ENCODE measurements at places on chromosomes 3 and 15.

DNA sequence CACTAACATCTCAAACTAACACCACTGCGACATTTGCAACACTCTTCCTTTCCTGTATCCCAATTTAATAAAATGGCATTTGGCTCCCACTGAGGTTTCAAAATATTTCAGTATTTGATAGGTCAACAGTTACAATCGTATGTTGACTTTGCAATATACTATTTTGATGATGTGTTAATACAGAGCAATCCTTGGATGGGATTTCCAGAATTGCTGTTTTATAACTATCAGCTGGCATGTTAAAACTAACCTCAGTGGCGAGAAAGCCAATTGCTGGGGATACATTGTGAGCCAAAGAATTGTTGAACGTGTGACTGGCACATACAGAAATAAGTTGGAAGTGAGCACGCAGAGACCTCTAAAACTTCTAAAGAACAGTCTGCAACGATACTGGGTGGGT, 226.1 kb upstream of the LYSMD4 start:
- DNase-seq = no peak

DNA sequence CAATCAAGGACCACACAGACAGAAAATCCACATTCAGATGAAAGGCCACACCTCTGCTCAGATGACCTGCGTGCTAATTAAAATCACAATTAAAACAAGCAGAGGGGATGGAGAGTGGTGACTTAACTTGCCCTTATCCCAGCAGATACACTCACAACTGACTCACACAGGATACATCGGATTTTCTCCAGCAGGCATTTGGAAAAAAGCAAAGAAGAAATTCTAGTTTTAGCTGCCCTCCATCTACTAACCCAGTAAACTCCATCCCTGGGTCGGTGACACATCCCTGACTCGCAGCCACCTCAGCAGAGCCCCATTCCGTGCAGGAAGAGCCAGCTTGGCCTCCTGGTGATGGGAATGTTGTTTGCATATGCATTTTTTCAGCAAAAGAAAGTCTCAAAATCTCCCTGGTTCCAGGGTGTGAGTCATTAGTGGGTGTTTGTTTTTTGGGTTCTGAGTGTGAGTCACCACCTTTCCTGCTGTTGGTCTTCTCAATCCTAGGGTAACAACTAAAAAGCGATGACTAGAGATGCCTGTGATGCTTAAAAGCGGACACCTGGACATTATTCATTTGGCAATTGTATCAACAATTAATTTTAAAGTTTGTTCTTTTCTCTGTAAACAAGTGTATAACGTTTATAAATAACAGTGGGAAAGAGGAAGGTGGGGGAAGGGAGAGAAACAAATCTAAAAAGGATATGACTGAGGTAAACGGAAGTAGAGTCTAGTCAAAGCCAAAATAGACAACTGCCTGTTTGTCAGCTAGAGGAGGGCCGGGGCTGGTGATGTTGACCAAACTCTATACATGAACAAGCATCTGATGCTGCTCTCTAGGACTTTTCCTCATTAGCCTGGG, 49.8 kb upstream of the SLC4A7 start:
- no peak for DNase-seq

DNA sequence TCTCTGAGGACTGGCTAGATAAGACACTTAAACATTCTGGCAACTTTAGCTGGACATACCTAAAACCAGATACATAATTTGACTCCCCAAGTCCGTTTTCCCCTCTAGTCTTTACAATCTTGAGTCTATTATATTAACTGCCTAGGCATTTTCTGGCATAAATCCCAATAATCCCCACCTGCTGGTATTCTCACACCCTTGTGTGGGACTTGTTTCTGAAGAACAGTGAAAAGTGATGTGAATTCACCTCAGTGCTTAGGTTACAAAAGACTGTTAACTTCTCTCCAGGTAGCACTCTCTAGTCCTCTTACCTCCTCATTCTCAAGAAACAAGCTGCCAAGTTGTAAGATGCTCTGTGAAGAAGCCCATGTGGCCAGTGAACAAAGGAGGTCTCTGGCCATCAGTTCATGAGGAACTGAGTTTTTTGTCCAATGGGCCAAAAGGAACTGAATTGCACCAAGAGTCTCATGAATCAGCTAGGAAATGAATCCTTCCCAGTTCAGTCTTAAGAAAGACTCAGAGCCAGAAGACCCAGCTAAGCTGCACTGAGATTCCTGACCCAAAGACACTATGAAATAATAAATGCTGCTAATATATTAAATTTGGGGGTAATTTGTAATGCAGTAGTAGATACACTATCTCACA, 4.1 kb downstream of the OSBPL11 start:
- DNase-seq = no peak

- no peak for DNase-seq
Observed at GRCh38 chr15:64284042-64284441, 71.9 kb downstream of the CSNK1G1 start.

DNA sequence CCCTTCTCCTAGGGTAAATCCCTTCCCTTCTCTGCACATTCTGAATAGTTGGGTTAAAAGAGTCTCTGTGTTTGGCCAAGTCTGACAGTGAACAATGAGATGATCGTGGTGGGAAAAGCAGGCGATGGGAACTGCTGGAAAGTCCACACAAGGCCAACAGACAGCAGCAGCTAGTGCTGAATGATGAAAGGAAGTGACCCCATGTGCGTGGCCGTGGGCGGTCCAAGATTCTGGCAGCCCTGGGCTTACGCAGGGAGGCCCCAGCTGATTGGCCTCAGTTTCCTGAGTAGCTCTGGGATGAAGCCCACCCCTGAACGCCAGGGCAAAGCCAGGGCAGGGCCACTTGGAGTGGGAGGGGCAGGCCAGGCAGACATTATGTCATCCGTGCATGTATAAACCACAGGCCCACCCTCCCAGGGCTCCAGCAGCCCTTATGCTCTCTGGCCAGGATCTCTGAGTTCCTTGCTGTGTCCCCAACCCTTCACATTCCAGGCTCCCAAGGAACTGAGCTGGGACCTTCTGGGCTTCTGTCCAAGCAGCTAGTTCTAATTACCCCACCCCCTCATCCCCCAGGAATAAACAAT, 57.8 kb downstream of the CDC25A start:
- no peak for DNase-seq

DNA sequence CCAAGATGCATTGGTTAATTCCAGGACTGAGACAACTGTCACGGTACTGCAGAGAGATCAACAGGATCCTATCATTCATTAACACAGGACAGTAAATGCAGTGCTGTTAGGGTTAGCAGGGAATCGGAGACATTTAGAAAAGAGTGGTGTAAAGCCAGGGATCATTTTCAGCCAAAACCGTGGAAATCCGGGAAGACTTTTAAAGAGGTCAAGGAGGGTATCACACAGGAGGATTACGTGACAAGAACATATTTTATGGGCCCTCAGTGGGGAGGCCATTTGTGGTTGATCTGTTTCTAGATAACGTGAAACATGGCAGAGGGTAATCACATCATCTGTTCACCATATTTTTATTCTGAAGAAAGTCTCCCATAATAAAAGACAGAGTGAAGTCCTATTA, 216.1 kb downstream of the PTPRG start:
- DNase-seq = no peak

DNA sequence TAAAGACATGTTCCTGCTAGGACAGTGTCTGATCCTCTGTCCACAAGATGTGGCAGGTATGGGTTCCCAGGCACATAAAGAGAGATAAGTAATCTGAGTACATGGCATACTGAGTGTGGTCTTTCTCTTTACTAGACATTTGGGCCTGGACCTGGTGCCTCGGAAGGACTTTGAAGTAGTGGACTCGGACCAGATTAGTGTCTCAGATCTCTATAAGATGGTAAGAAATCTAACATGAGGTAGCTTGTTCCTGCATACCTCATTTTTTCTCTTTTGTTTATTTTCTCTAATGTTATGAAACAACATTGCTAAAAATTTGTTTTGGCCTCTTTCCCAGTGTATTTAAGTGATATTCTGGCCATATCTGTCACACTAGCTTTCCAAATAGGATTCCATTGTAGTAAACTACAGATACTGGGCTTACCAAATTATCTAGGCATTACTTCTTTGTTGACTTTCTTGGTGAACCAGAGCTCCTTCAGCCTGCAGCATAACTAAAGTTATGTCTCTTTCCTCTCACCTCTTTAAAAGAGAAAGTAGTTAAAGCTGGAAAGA, 309.8 kb upstream of the MANF start:
- no peak for DNase-seq

All from stimulated activated CD4-positive, alpha-beta T cell treated with anti-CD3 and anti-CD28 coated beads, Interleukin-4, amount 100 ng/mL, for 4 hours (primary cell).